ENCODE measurements at places on chromosomes 3 and 15.

GRCh38 chr3:190288836-190289235, 33.4 kb downstream of the CLDN1 start:
- DNase-seq: no peak

DNA sequence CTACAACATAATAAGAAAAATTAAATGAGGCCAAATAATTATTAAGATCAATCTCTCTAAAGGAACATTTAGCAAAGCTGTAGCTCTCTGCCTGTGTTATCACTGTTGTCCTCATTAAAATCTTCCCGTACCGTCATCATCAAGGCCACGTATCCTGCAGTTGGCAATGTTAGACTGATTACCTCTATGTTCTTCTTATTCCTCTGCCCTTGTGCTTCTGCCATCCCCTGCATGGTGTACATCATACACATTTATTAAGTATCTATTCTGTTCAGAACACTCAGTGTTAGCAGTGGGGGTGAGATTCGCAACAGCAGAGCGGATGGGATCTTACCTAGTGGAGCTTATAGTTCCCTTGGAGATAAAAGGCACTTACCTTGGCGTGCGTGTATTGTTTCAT, 12.8 kb downstream of the TPRG1 start:
- DNase-seq: no peak

- DNase-seq: no peak
These were observed 29.8 kb downstream of the NRG4 start for GRCh38 chr15:75982468-75982867.

GRCh38 chr3:21158861-21159542, 592.0 kb downstream of the ZNF385D start:
- no peak for DNase-seq

DNA sequence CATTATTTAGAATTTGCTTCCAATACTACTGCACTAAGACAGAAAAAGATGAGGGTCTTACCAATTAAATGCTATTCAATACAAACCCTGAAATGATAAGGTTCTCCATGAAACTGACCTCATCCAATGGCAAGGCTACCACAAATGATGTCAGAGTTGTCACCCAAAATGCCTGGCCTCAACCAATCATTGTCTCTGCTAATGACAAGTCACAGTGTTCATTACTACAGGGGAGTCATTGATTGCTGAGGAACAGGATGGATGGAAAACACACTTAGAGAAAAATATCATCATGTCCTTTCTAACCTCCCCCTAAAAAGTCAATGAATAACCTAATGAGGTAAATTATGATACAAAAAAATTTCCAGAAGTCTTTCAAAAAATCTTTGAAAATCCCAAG, 91.0 kb downstream of the FOXP1 start:
- no peak for DNase-seq

DNA sequence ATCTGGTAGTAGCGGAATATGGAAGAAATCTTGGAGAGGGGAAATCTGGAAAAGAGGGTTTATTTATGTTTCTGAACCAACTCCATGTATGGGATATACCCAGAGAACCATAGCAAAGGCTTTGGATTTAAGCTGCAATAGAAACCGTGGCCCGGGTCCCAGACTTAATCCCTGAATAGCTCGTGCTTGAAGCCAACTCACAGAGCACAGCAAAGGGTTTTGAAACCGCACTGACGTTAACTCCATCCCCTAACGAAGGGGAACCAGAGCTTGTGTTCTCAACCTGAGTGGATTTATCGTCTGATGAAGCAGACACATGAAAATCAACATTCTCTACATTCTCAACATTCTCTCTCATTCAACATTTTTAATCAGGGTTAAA, 154.6 kb downstream of the APBA2 start:
- DNase-seq: no peak

DNA sequence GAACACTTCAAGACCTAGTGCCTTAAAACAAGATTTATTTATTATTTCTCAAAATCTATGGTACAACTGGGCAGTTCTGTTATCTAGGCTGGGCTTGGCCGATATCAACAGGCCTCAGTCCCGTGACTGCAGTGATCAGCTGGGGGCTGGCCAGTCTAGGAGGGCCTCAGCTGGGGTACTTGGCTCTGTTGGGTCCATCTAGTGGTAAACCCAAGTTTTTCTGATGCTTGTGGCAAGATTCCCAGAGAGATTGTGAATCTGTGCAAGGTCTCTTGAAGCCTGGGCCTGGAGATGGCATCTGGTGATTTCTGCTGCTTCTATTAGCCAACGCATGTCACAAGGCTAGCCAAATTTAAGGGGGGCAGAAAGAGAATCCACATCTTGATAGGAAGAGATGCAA, 482.4 kb upstream of the SGO1 start:
- DNase-seq: no peak

DNA sequence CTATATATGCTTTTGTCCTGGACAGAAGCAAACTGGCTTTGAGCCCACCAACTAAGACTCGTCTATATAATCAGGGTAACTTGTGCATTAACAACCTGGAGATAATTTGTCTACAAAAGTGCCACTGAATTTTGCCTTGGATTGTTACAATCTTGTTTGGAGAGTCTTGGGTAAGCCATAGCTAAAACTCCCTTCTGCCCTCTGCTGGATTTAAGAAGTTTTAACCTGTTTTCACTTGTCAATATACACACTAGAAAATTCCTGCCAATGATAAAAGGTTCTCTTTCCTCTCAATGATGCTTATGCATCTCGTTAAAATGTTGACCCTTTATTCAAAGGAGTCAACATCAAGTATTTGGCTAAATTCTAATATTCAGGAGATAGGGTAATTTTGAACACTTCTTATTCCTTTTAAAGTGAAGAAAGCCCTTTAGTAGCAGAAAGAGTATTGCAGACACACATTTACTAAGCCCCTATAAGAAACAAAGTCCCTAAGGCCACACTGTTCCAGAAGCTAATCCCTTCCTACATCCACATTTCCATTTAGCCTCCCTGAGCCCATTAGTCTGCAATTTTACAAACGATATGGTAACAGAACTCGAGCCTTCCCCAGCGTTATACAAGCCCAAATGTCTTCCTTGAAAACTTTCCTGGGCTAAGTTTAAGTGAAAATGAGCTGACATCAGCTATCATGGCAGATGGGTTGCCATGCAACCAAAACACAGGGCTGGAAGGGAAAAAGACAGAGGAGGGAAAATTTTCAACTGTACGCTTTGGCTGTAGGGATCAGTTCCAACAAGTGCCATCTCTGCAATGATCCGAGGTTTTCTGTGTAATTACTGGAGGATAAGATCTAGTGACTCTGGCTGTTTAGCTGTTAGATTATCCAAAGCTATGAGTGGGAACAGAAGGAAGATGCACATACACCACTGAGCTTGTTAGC, 75.9 kb upstream of the FGF12 start:
- no peak for DNase-seq

- DNase-seq: no peak
These were observed 80.6 kb downstream of the PGPEP1L start for GRCh38 chr15:98927022-98927421.

GRCh38 chr3:140096037-140096436, 161.1 kb downstream of the CLSTN2 start:
- no peak for DNase-seq

- DNase-seq: no peak
These were observed 874.6 kb downstream of the ROBO1 start for GRCh38 chr3:78893161-78893560.

DNA sequence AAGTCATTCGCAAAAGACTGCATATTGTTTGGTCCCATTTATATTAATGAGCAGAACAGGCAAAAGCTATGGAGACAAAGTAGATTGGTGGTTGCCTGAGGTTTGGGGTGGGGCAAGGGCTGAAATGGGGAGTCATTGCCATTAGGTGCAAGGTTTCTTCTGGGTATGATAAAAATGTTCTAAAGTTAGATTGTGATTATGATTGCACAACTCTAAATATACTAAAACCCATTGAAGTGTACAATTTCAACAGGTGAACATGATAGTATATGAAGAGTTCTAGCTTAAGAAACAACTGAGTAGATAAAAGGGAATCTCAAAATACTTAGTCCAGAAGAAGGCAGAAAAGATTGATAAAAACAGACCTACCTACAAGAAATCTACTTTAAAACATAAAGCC, 56.7 kb downstream of the PAK2 start:
- DNase-seq: no peak

DNA sequence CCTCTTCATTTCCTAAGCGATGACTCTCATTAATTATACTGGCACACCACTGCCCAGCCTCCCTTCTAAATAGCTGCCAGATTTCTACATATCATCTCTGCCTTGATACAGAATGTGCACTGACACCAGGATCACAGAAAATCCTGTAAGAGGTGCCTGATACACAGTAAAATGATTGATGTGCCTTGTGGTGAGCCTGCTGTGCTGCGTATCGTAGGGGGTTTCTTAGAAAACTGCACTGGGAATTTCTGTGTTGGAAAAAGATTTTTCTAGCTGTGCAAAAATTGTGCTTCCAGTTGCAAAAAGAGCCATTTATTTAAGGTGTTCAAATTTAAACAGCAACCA, 3.0 kb upstream of the PLCH1 start:
- DNase-seq: no peak

DNA sequence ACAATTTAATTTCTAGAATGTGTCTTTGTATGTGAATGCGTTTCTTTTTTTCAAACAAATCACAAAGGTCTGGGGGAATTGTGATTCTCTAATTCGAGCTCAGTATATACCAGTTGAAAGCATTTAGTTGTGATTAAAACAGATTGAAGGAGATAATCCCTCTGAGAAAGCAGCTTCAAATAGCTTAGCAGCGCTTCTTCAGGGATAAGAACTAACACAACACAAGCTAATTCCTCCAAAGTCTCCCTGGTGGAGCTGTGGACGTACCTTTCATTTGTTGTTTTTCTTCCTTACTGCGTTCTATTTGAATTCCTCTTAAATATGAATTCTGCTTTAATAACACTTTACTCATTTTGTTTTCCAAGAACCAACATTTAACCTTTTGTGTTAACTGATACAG, 286.7 kb downstream of the ROBO2 start:
- DNase-seq: no peak

DNA sequence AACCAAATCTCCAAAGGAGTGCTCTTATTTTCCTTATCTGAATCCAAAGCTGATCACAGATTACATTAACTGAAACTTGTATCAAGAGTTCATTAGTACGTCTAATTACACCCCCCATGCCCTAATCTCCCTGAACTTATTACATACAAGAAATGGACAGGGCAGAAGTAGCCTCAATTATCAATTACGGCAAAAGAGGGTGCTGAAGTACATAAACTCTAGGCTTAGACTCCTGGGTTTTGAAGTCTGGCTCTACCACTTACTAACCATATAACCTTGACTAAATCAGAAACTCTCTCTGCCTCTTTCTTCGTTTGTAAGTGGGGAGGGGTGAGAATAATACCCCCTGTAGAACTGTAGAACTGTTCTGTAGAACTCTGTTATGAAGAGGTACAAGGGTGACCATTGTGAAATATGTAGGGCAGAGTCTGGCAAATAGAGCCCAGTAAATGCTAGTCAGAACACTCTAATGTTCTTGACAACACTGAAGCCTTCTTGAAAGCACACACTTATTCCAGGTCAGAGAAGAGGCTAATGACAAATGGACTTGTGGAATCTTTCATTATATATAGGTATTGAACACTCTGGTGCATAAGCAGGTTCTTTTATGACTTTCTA, 19.6 kb upstream of the OR5K4 start:
- no peak for DNase-seq

DNA sequence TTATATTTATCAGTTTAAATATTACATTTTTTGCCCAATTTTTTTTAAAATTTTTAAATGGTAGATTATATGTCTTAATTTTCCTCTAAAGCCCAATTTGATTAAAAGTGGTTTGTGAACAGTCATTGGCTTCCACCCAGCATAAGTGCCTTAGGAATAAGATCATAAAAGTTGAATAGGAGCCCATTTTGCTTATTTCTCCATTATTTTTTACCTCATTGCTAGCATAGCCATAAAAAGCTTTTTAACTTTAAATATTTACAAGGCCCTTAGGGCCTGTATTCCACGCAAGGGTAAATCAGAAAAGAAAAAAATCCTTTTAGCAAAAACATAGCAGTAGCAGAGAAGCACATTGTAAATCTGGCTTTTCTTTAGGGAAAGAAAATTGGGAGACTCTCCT, 9.0 kb downstream of the TTC14 start:
- DNase-seq: no peak

DNA sequence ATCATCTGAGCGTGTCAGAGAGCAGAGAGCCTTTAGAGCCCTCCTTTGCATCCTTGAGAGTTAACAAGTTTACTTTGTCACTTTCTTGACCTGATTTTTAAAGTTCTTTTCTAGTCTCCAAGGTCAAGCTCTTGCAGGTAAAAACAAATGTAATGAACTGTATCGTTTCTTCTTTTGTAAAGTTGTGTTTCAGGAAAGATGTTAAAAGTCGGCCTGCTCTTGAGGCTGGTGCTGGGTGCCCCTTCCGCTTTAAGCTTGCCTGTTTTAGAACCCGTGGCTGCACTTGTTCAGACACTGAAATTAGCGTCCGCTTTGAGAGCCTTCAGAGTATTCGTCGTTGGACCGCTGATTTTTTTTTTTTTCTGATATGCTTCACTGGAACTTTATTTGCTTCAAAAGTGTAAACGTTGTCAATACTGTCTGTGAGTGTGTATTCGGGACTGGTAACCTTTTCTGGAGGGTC, 52.6 kb upstream of the ULK4 start:
- DNase-seq: no peak

DNA sequence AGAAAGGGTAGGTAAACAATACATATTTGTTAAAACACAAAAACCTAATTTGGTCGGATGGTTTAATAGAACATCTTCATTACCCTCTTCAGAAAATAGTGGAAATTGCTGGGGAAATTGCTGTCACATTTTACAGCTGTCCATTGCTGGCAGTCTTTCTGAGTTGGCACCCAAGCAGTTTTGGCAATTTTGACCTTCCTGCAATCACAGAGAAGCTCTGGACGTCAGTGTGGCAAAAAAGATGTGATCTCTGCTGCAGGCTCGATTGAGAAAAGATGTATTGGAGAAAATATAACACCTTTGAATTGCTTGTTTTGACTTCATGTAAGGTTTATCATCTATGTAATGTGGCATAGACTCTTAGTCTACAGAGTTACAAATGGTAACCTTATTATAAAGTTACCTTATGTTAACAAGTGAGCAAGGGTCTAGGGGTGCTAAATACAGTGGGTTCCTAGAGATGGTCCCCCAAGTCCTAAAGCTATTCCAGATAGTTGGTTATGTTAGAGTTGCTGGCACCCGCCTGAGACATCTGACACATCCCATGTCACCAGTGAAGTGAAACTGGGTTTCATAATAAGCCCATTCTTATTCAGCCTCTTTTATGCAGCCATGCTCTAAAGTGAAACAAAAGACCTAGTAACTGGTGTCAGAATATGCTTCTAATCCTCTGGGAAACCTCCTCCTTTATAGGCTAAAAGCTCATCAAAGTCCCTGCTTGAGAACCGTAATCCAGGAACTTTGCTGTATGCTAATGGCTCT, 14.0 kb downstream of the UBE2E1 start:
- DNase-seq: no peak

- DNase-seq: no peak
These were observed 79.4 kb downstream of the XXYLT1 start for GRCh38 chr3:195191580-195191979.
